ENCODE measurements at places on chromosomes 4 and X.

DNA sequence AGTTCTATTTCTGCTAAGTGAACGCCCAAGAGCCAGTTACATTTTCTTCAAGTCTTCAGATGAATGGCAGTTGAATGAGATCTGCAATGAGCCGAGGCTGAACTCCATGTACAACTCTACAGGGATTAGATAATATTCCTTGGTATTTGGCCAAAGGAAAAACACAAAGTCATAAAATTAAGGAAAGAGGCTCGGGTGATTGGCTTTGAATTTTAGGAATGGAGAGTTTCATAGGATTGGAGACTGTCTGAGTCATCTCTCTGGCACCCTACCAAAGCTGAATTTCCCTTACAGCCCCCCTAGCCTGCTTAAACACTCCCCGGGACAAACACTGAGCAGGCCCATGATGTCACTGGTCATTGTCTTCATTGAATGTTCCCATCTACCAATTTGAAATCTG is 188.0 kb upstream of the C1QTNF7 start:
- DNase-seq: peak; percentile 59

GRCh38 chrX:7220121-7220520 is 72.2 kb upstream of the PUDP start:
- no peak for DNase-seq

GRCh38 chr4:53490965-53491622 is 100.2 kb downstream of the LNX1 start:
- DNase-seq: no peak

GRCh38 chrX:34144246-34144645 is 12.1 kb upstream of the FAM47A start:
- DNase-seq: no peak

- no peak for DNase-seq
These were observed 48.0 kb downstream of the SORCS2 start for GRCh38 chr4:7240306-7240705.

DNA sequence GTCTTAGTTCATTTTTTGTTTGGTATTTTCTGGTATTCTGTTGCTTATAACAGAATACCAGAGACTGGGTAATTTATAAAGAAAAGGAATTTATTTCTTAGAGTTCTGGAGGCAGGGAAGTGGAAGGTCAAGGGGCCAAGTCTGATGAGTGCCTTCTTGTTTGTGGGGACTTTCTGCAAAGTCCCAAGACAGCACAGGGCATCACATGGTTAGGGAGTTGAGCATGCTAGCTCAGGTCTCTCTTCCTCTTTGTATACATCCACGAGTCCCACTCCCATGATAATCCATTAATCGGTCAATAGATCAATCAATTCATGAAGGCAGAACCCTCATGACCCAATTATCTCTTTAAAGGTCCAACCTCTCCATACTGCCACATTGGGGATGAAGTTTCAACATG is 31.1 kb downstream of the IL13RA1 start:
- no peak for DNase-seq

- no peak for DNase-seq
These were observed 69.6 kb downstream of the NOCT start for GRCh38 chr4:139085141-139085540.

DNA sequence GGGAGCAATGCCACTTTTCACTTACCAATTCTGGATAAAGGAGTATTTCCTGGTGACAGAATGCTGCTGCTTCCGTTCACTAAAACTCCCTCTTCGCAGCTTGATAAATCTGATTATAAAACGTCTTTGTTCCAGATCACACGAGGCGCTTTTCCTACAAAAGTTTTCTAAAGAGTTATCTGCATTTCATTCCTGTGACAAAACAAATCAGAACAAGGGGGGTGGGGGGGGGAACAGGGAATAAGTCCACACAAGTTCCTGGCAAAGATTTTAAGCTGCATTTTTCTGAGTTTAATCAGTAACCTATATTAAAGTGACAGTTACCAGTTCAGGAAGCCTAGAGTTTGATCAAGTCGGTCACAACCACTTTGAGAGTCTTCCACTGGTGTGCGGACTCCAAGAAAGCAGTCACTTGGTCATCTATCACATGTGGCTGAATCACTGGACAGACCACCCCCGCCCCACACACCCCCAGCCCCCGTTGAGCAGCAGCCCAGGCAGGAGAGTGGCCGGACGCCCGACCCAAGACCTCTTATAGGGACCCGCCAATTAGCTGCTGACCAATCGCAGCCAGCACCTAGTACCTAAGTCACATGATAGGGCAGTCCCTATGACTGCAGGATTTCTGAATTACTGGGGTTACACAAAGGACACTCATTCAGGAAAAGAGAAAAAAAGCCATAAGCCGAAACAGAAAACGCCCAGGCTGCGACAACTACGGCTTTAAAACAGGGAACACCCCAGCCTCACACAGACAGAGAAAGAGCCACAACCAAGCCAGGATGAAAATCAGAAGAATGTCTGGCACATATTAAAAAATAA is 569.3 kb upstream of the DIPK2B start:
- no peak for DNase-seq

- no peak for DNase-seq
These were observed 106.0 kb downstream of the GPR143 start for GRCh38 chrX:9659571-9660195.

GRCh38 chrX:93259029-93259428 is 414.3 kb downstream of the NAP1L3 start:
- no peak for DNase-seq

DNA sequence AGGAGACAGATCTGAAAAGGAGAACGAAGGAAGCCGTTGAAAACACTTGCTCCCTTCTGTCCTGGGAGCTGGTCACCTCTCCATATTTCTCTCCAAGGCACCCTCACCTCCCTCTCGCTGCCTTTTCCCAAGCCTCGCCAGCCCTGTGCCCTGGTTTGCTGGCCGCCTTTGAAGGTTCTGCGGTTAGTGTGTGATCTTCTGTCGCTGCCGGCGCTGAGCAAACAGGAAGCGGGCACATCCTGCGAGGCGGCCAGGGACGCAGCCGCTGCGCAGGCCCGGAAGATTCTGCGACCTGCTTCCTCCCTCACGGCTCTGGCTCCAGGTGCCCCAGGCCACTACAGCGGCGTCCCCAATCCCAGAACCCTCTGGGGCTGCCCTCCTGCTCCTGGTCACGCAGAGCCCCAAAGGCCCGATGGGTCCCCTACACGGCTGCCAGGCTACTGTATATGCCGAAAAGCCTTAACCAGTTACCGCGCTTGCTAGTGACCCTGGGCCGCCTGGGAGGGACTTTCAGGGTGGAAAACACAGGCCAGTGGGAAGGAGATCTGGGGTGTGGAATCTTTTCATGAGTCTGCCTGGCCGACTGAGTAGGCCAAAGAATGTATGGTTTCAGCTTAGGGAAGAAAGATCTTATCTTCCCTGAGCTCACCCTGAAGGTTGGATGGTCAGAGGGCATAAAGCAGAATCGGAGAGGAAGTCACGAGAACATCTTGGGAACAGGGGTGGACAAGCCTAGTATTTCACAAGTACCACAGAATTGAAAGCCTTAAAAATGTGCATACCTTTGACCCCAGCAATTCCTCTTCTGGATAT is 2.3 kb upstream of the SASH3 start:
- DNase-seq: no peak

- DNase-seq: no peak
These were observed 58.2 kb downstream of the RAB40AL start for GRCh38 chrX:102995316-102995715.

DNA sequence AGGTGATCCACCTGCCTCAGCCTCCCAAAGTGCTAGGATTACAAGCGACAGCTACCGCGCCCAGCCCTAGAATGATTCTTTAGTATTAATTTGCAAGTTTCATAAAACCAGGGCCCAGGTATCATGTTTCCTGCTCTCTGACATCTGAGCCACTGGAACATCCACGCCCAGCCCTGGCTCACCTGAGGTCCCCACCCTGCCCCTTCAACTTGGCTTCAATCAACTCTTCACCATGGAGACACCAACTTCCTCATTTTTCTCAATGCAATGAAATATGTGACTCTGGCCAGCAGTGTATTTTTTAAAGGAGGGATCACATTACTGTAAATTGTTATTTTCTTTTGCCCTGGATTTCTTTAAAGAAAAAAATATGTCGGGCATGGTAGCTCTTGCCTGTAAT is 3.9 kb downstream of the PRSS12 start:
- DNase-seq: no peak

GRCh38 chr4:81607950-81608349 is 136.2 kb upstream of the RASGEF1B start:
- DNase-seq: no peak

DNA sequence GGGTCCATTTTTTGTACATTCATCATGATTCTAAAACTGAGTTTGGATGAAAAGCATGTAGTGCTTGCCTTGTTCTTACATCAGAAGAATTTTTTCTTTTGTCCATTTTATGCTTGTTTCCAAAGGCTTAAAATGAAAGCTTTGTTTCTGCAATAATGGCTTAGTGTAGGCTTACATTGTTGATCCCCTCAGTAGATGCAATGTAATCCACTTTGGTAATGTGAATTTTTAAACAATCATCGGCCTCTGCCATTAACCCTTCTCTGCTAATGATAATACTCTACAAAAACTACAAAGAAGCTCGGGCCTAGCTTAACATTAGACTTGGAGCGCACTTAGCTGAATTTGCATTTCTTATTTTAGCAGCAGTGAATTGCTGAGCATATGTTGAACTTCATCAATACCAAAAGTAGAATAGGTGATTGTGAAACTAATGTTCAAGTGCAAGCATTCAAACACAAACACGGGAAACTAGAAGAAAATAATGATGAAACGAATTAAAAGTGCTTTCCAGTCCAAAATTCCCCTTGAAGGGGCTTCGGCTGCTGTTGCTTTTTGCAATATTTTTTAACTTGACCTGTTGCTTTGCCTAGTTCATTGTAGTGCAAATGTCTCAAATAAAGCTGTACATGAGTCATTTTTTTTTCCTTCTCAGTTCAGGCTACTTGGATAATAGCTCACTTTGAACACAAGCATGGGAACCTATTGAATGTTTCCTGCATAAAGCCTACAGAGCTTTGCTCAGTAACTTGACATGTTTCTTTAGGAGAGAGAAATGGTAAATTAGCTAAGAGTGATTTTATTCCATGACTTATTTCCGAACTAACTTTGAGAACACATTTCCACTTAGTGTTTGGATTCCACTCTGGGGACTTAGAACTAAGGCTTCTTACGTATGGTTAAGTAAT is 66.5 kb downstream of the SLIT2 start:
- DNase-seq: no peak

GRCh38 chr4:48546336-48546735 is 56.3 kb downstream of the ZAR1 start:
- no peak for DNase-seq

GRCh38 chr4:166252487-166253402 is 379.7 kb downstream of the TLL1 start:
- no peak for DNase-seq

DNA sequence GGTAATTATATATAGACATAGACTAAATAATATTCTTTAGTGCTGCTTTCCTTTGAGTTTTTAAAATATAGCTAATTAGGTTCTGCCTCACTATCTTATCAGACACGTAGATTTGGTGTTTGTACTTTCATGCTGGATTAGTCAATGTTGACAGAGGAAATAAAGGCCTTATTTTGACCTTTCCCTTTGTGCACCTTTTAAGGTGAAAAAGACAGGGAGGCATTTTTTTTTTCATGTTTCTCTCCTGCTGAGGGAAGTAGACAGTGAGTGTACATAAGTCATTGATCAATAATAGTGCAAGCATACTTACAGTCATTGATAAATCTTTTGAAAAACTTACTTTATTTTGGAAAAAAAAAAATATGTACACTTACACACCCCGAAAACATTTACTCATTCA is 467.8 kb downstream of the GRXCR1 start:
- DNase-seq: no peak

GRCh38 chr4:8238515-8239053 is 31.0 kb upstream of the HTRA3 start:
- DNase-seq: no peak

DNA sequence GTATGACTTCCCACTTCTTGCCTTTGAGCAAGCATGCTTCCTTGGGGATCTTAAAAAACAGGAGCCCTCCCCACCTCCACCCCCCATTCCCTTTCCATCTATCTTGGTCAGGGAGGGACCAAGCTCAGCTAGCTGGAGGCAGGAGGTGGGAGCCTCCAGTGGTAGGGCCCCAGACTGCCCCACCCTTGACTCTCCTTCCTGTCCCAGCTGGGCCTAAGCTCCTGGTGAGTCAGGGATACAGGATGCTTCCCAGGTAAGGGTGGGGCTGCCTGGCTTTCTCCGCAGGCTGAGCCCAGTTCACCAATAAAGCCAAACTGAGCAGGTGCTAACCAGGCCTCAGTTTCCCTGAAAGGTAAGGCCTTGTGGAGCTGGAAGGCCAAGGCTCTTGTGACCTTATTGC is 15.2 kb downstream of the EFNB1 start:
- DNase-seq: no peak

GRCh38 chr4:864456-865120 is 38.7 kb upstream of the CPLX1 start:
- no peak for DNase-seq

DNA sequence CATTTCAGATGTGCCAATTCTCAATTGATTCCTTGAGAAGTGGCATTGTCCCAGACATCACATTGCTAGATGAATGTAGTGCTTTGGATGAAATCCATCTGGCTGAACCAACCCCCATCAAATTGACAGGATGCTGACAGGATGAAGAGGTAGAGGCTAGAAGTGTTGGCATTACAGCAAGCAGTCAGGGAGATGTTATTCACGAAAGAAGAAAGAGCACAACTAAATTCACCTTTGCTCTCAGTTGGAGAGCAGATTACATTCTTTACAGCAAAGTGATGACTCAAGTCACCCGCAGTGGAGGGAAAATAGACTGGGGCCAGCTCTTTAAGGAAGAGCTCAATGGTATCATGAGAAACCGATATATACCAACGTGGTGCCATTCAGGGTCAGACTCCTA is 259.6 kb downstream of the C4orf33 start:
- DNase-seq: peak; percentile 22

- DNase-seq: no peak
These were observed 1176.7 kb downstream of the NLGN4X start for GRCh38 chrX:5051831-5052491.

GRCh38 chr4:174521800-174522182 is 497 bp downstream of the HPGD start:
- DNase-seq: no peak

- no peak for DNase-seq
These were observed 86.5 kb upstream of the EGFL6 start for GRCh38 chrX:13482746-13483541.

DNA sequence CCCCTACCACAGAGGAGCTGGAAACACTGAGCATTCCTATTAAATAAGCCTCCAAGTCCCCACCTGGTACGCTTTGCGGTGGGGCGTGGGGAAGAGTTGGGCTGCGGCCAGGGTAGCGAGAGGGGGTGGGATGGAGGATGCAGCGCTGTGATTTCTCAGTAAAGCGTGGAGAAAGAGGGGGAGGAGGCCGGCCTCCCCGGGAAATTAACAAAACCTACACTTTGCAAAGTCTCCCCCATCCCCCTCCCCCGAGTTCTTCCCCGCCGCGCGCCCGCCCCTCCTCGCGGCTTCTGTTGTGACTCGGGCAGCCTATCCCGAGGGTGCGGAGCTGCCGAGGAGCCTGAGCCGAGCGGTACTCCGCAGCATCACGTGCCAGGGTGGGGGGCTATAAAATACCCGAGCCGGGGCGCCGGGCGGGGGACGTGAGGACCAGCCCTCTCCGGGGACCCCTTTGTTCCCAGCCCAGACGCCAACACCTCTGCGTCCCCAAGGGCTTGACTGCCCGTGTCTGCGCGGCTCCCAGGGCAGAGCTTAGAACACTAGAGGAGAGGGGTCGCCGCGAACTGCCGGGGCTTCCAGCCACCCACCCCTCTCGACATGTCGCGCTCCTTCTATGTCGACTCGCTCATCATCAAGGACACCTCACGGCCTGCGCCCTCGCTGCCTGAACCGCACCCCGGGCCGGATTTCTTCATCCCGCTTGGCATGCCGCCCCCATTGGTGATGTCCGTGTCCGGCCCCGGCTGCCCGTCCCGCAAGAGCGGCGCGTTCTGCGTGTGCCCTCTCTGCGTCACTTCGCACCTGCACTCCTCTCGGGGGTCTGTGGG is at the start of gene GSX2:
GSX2 (plus strand) TSS at position 416 of the 827 bp plus-strand sequence; CDS start at position 598, 182 bp downstream.
- no peak for DNase-seq
